ENCODE measurements at places on chromosomes 4 and X.

GRCh38 chrX:17655211-17656034 is 81.9 kb upstream of the SCML1 start:
- DNase-seq: no peak

GRCh38 chrX:47596256-47596655 is 14.0 kb downstream of the TIMP1 start:
- DNase-seq: no peak

DNA sequence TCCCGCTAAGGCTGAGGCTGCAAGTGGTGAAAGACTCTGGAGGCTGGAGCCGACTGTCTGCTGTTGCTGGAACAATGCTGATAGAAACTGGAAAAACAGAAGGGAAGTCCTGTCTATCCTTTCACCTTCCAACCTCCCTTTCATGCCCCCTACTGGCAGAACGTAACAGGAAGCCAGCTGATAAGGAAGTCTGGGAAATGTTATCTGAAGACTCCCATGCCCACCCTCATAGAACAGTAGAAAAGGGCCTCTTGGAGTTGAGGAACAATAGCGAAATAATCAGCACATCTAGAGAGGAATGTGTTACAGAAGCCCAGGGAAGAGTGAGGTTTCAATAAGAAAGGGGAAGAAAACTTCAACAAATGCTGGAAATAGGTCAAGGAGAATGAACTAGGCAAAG is 117.1 kb upstream of the DKK2 start:
- DNase-seq: peak; percentile 13

DNA sequence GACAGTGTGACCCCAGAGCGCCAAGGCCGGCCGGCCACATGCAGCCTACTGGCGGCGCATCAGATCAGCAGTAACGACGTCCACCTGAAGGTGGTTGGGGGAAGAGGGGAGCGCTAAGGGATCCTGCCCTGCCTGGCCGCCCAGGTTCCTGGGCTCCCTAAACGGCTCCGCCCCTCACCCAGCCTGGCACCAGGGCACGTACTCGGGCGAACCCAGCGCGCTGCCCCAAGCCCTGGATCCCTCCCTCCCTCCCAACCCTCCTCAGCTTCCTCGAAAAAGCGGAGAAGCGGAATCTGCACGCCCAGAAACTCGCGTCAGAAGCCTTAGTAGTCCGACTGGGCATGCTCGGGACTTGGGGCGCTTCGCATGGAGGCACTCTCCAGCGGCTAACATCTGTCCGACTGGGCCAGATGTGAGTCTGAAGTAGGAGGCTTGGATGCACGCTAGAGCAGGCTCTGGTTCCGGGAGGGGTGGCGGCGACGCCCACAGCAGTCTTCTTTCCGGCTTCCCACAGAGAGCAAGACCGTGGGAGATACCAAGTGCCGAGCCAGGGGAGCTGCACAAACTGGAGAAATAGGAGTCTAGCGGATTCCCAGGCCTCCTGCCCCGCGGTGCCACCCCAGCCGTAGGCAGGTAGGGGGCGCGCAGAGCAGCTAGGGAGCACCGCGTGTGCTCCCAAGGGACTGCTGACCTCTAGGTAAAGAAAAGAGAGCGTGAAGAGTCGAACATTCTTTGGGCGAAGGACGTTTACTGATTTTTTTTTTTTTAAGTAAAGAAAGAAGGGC is 114.3 kb upstream of the TEX13C start:
- peak; percentile 42 for DNase-seq

DNA sequence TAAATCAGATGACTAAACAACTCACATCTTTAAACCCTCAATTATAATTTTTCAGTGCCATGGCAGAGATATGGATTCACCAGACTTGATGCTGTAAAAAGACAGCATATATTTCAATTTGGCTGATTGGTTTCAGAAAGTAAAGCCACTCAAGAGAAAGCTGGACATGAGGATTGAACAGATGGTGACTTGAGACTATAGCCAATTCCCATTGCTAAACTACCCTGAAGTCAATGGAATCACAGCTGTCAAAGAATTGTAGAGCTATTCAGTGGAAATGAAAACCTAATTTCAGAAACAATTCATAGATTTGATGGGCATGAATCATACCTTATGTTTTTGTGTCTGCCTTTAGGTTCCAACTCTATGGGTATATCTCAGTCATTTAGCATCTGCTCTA is 510.6 kb upstream of the BOD1L1 start:
- no peak for DNase-seq
